ENCODE measurements at places on chromosomes 2 and 18. TPM values are rescaled to one million over a fixed set of nuclear protein-coding genes. Genes with fewer than 3 reads are reported as not detected.

The GTF2A1L gene
- total RNA-seq: not detected

The NCKAP1 gene
- total RNA-seq: 130 TPM

The PLGLB1 gene
- total RNA-seq: 0.75 TPM

The TPO gene
- not detected for total RNA-seq

The IL1RN gene
- total RNA-seq: not detected

- no peak for DNase-seq
Measured at GRCh38 chr2:210620456-210620855, 64.1 kb downstream of the CPS1 start.
